Activated CD4-positive, alpha-beta memory T cell treated with anti-CD3 and anti-CD28 coated beads, Interleukin-2, amount 10 ng/mL, durations not matched to agents 7 days and 5 days (primary cell): ENCODE measurements at places on chromosomes 2 and 18.

GRCh38 chr2:32752205-32752604, 124.4 kb downstream of the TTC27 start:
- H3K4me1 ChIP-seq, result peaks cover 18% of the 10 kb centered on the region
- no peak overlapping the region for H3K27ac ChIP-seq
- H3K4me3 ChIP-seq, result no peak overlapping the region
- DNase-seq, result no peak
- H3K27me3 ChIP-seq, result no peaks in the 10 kb centered on the region

DNA sequence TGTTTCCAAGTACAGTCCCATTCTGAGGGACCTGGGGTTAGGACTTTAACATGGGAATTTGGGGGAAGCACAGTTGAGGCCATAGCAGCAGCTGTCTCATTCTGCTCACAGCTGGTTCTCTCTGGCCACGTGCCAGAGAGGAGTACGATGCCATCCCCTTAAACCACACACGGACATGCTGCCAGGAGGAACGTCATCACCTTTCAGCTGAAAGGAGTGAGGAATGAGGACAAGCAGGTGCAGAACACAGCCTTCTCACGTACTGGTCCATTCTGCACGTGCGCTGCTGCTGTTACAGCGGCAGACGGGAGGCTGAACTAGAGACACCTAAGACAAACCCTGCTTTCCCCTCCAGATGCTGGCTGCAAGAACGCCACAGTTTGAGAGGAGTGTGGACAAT, 33.5 kb downstream of the ODC1 start:
- H3K27me3 ChIP-seq, result no peaks in the 10 kb centered on the region
- DNase-seq, result no peak
- H3K4me3 ChIP-seq, result no peak overlapping the region
- H3K4me1 ChIP-seq, result peaks cover 7% of the 10 kb centered on the region

DNA sequence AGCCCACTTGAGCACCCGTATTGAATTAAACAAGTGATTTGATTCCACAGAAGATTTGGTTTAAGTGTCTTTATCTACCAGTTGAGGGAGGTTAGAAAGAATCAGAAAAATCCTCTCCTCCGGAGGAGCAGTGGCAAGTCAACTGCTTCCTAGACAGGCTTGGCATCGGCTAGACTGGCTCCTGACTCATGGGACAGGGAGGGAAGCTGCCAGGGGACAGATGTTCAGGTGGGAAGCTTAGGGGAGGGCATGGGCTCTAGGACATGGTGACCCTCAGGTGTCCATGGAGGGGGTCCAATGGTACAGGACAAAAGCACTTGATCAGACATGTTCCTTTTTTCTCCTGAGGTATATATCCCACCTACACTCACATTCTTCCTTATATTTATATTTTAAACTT, 119.3 kb upstream of the IL1R2 start:
- peaks cover 83% of the 10 kb centered on the region for H3K36me3 ChIP-seq
- H3K4me1 ChIP-seq, result peaks cover 8% of the 10 kb centered on the region
- no peak overlapping the region for H3K4me3 ChIP-seq
- H3K27me3 ChIP-seq, result no peaks in the 10 kb centered on the region
- no peak overlapping the region for H3K27ac ChIP-seq

DNA sequence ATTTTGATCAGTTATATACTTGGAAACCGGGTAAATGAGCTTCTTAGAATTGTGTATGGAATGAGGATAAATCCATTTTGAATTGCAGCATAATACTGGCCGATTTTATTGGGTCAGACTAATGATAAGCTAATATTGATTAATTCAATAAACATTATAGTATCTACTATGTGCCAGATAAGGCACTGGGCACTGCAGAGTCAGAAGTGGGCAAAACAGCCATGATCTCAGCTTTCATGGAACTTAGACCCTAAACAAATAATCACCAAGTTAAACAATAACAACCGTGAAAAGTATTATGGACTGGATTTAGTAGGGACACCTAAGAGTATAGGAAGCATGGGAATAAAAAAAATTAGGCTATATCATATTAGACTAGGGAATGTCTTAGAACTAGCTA, 297.0 kb upstream of the PKDCC start:
- H3K27ac ChIP-seq, result no peak overlapping the region
- H3K36me3 ChIP-seq, result no peaks in the 10 kb centered on the region
- H3K4me3 ChIP-seq, result no peak overlapping the region
- no peaks in the 10 kb centered on the region for H3K4me1 ChIP-seq

DNA sequence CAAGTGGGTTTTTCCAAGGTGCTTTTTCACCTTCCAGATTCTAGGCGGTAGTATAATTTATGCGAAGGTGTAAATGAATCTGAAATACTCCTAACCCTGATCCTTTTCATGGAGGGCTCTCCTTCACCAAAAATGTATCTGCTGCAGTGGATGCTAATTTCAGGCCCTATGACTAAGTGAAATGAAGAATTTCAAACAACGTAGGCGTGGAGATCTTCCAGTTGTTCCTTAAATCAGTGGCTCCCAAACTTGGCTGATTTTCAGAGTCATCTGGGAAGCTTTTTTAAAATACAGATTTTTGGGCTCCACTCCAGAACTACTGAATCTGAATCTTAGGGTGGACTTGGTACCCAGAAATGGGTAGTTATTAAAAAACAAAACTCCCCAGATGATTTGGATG, 5.5 kb downstream of the GCKR start:
- no peaks in the 10 kb centered on the region for H3K36me3 ChIP-seq
- H3K4me3 ChIP-seq, result no peak overlapping the region
- H3K27ac ChIP-seq, result no peak overlapping the region
- no peaks in the 10 kb centered on the region for H3K4me1 ChIP-seq

GRCh38 chr2:172812158-172812744, 76.6 kb downstream of the RAPGEF4 start:
- no peaks in the 10 kb centered on the region for H3K36me3 ChIP-seq
- H3K27me3 ChIP-seq, result peaks cover 30% of the 10 kb centered on the region
- H3K27ac ChIP-seq, result no peak overlapping the region
- no peak for DNase-seq

DNA sequence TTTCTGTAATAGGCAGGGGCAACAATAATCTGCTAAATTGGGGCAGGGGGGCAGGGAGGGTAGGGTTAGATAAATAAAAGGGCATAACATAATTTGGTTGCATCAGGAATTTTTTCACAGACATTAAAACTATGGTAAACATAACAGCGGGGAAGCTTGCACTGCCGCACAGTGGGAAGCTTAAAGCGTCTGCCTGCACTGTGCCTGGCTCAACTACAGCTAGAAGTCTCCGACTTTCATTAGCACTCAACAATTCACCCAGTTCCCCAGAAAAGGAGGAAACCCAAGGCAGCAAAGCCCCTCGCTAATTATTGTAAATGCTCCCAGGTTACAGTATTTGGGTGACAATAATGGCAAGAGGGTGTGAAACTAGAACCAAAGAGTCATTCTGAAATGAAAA, 562.9 kb downstream of the ARHGAP15 start:
- peaks cover 31% of the 10 kb centered on the region for H3K4me1 ChIP-seq
- H3K27ac ChIP-seq, result no peak overlapping the region
- no peak overlapping the region for H3K4me3 ChIP-seq
- H3K36me3 ChIP-seq, result peaks cover 37% of the 10 kb centered on the region

DNA sequence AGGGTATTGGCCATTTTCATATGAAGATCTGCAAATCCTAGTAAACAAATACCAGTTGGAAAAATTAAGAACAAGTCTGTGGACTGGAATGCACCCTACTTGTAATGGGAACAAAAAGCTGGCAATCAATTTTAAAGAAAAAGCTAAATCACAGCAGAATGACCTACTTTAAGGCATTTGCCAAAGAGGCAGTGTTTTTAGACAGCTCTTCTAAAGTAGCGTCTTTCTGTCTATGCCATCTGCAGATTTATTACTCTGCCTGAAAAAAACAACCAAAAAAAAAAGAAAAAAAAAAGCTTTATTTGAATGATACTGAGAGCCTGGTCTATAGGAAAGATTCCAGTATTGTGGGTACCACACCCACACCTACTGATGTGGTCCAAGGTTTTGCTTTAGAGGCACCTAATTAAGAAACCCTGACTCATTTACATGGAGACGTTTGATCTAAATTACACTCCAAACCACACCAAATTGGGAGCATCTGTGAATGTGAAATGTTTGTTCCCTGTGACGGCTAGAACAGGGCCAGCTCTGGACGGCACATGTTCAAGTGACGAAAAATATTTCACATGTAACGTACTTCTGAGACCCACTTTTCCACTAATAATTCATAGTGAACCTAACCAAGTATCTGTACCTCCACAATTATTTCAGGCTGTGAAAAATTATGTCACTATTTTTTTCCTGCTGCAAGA, 597.1 kb downstream of the ARHGAP15 start:
- H3K27me3 ChIP-seq, result no peaks in the 10 kb centered on the region
- no peak for DNase-seq
- H3K27ac ChIP-seq, result no peak overlapping the region
- H3K36me3 ChIP-seq, result peaks cover 17% of the 10 kb centered on the region
- peaks cover 47% of the 10 kb centered on the region for H3K4me1 ChIP-seq

GRCh38 chr18:22345718-22346117, 72.0 kb downstream of the CTAGE1 start:
- DNase-seq, result no peak
- peaks cover 38% of the 10 kb centered on the region for H3K27me3 ChIP-seq
- H3K4me1 ChIP-seq, result peaks cover 28% of the 10 kb centered on the region
- no peak overlapping the region for H3K4me3 ChIP-seq
- H3K36me3 ChIP-seq, result peaks cover 2% of the 10 kb centered on the region

- H3K4me1 ChIP-seq, result no peaks in the 10 kb centered on the region
- no peak overlapping the region for H3K4me3 ChIP-seq
- H3K27ac ChIP-seq, result no peak overlapping the region
- no peak for DNase-seq
Measured at GRCh38 chr2:240953426-240954410, 44.7 kb upstream of the SNED1 start.

DNA sequence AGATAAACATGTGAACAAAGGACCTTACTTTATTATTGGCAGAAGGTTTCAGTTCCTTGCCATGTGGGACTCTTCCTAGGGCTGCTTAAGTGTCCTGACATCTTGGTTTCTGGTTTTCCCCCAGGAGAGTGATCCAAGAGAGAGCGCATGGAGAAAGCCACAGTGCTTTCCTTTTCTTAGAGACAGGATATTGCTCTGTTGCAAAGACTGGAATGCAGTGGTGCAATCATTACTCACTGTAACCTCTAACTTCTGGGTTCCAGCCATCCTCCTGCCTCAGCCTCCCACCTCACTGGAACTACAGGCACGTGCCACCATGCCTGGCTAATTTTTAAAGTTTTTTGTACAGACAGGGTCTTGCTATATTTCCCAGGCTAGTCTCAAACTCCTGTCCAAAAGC, 38.1 kb upstream of the TCF7L1 start:
- H3K27ac ChIP-seq, result no peak overlapping the region
- no peak for DNase-seq
- H3K4me3 ChIP-seq, result no peak overlapping the region
- H3K4me1 ChIP-seq, result no peaks in the 10 kb centered on the region

DNA sequence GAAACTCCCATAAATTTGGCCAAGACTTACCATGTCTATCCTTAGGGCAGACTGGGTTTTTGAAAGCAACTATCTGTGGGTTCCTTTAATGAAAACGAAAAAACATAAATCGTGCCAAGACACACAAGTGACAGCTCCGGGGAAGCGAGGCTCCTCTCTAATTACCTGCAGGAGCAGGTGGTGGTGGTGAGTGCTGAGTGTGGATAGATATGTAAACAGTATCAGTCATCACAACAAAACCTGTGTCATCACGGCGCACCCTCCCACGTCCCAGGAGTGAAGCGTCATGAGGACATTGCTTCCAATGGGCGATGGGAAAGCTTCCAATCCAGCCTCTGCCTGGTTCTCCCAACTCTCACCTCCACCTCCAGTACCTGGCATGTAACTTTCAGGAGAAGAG, 31.3 kb downstream of the ACKR3 start:
- H3K4me3 ChIP-seq, result no peak overlapping the region
- no peak overlapping the region for H3K27ac ChIP-seq
- no peaks in the 10 kb centered on the region for H3K4me1 ChIP-seq
- no peak for DNase-seq
- no peaks in the 10 kb centered on the region for H3K36me3 ChIP-seq

- peaks cover 36% of the 10 kb centered on the region for H3K4me1 ChIP-seq
- no peak overlapping the region for H3K27ac ChIP-seq
- no peak for DNase-seq
- no peak overlapping the region for H3K4me3 ChIP-seq
- H3K27me3 ChIP-seq, result peaks cover 4% of the 10 kb centered on the region
Measured at GRCh38 chr2:160322320-160322719, 122.2 kb upstream of the ITGB6 start.

DNA sequence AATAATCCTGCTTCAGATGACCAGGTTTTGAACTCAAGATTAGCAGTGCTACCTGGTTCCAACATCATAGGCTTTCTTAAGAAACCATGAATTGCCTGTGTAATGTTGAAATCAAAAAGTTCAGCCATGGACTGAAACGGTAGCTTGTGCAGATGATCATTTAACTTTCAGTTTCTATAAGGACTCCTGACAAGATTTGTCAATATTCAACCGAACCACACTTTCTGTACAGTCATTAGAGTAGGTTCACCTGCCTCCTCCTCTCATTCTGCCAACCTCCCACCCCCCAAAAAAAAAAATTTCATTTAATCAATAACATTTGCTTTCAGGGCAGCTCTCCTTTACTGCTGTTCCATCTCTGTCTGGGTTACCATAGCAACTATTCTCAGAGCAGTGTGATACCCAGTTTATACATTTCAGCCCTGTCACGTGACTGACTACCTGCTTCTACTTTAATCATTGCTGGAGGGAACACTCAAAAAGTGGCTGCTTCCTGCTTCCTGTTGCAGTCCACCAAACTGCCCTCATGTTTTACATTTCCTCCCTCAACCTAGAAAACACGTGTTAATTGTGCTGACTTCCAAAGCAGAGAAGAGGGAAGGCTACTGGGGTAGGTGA, 275.5 kb downstream of the SS18 start:
- H3K4me3 ChIP-seq, result no peak overlapping the region
- peaks cover 18% of the 10 kb centered on the region for H3K4me1 ChIP-seq
- H3K27ac ChIP-seq, result no peak overlapping the region
- H3K36me3 ChIP-seq, result no peaks in the 10 kb centered on the region
- peaks cover 2% of the 10 kb centered on the region for H3K27me3 ChIP-seq

- no peak overlapping the region for H3K27ac ChIP-seq
- peaks cover 53% of the 10 kb centered on the region for H3K27me3 ChIP-seq
- DNase-seq, result no peak
Measured at GRCh38 chr2:45166229-45166890, 157.1 kb upstream of the SIX2 start.

GRCh38 chr2:185857691-185858090, 119.1 kb downstream of the FSIP2 start:
- H3K4me1 ChIP-seq, result no peaks in the 10 kb centered on the region
- DNase-seq, result no peak
- H3K27me3 ChIP-seq, result no peaks in the 10 kb centered on the region
- no peak overlapping the region for H3K4me3 ChIP-seq
- H3K27ac ChIP-seq, result no peak overlapping the region
